ENCODE measurements at places on chromosomes 5 and 9. TPM values are rescaled to one million over a fixed set of nuclear protein-coding genes. Genes with fewer than 3 reads are reported as not detected.

The SECISBP2 gene
- total RNA-seq = 31.2 TPM

The CDX1 gene
- not detected for total RNA-seq

The IFNA7 gene
- not detected for total RNA-seq

The ZNF883 gene
- total RNA-seq = 0.65 TPM

The RICTOR gene
- total RNA-seq = 68.1 TPM

The HTR4 gene
- 0.10 TPM for total RNA-seq

The TMEM215 gene
- total RNA-seq = under 0.01 TPM

The MOB3B gene
- total RNA-seq = 0.65 TPM

The GPRIN1 gene
- 11.4 TPM for total RNA-seq
